ENCODE measurements at places on chromosomes 16 and 17. TPM values are rescaled to one million over a fixed set of nuclear protein-coding genes. Genes with fewer than 3 reads are reported as not detected.

DNA sequence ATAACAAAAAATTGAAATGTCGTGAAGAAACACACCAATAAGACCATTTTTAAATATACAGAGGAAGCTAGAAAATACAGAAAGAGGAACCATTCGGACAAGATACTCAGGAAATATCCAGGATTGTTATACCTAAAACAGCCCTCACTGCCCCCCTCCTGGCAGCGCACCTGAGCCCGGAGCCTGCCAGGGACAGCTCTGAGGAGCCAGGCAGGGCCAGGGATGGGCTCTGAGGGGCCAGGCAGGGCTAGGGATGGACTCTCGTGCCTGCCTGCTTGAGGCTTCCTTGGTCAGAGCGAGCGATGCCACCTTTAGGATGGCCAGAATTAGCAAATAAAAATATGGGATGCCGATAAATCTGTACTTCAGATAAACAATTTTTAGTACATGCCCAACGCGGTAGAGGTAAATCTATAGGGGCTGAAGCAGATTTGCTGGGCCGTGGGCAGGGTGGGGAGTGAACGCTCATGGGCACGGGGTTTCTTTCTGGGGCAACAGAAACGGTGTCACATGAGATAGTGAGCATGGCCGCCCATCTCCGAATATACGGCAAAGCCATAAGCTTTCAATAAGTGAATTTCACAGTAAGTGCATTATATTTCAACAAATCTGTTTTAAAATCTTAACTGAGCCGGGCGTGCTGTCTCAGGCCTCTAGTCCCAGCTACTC, 18.2 kb upstream of the CSNK1D start:
- no peak for DNase-seq

GRCh38 chr16:67128887-67129286, 19.1 kb downstream of the PHAF1 start:
- DNase-seq: no peak

- no peak for DNase-seq
These were observed 20.8 kb upstream of the PEMT start for GRCh38 chr17:17612085-17613022.

DNA sequence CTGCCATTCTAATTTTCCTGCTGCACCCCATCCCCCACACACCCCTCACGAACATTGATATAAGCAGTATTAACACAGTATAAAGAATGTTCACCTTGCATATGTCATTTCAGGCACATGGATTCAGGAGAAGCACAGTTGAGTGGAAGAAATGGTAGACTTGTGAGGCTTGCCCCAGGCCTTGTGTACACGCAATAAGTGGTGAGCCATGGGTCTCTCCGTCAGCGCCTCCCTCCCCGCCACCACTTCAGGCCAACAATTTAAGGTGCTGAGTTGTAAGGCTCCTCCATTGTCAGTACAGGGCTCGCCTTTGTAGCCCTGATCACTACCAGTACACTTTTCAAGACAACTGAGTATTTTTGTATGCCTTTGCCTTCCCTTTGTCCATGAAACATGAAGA, 12.2 kb upstream of the CLEC18C start:
- no peak for DNase-seq

GRCh38 chr16:87627542-87628245, 25.4 kb downstream of the JPH3 start:
- no peak for DNase-seq

- DNase-seq: no peak
These were observed 13.6 kb upstream of the CCL8 start for GRCh38 chr17:34305606-34306005.

Gene SHCBP1
- total RNA-seq: 2.0 TPM

GRCh38 chr16:48919791-48920190, 309.8 kb upstream of the N4BP1 start:
- no peak for DNase-seq

Gene TOX3
- not detected for total RNA-seq

- no peak for DNase-seq
These were observed 202.2 kb upstream of the CHMP6 start for GRCh38 chr17:80789356-80789902.

- no peak for DNase-seq
These were observed 15.5 kb upstream of the SPACA3 start for GRCh38 chr17:32976131-32976530.

GRCh38 chr17:63295839-63296590, 150.1 kb downstream of the CYB561 start:
- DNase-seq: no peak

DNA sequence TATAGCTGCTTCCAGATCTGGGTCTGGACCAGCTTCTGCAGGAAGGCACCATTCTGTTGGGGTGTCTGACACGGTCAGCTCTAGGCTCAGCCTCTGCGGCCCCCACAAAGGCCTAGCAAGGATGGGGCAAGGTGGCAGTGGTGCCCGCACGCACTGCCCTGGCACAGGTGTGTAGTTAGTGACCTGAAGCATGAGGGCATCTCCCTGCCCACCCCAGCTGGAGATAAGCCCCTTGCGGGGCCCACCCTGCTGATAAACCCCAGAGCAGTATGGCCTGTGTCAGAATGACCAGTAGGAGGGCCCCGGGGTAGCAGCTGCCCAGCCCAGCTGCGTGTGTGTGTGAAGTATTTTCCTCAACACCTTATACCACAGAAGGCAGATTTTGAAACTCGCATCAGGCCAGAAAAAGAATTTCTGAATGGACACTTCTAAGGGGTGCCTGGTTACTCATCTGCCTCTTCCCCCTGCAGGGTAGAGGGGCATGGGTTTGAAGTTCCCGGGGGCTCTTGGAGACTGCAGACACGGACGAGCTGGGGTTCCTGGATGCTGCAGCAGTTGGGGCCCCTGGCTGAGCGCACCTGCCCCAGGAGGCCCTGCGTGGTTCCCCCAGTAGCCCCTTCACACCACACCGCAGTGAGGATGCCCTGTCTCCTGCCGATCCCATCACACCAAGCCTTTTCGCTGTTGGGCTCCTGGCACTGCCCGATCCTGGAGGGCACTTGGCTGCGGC, 4.5 kb downstream of the ARHGDIA start:
- no peak for DNase-seq

GRCh38 chr16:11210260-11210659, 45.7 kb downstream of the SOCS1 start:
- no peak for DNase-seq

DNA sequence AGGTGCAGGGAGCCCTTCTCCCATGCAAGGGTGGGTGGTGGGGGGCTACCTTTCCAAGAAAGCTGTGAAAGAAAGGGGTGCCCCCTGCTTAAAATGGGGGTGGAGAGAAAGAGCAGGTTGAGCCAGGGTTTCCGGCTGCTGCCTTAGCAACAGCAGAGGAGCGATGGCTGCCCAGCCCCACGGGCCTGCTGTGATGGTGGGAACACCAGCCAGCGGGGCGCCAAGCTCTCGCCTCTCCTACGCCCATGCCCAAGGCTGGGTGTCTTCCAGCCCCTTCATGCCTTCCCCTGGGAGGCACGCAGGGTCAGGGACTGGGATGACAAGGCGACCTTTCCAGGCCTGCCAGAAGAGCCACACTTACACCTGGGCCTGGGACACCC, 3.0 kb downstream of the FMNL1 start:
- DNase-seq: no peak

GRCh38 chr16:31696968-31697743, 169.5 kb downstream of the AHSP start:
- no peak for DNase-seq

Gene ALOX12B
- total RNA-seq: 1.4 TPM

DNA sequence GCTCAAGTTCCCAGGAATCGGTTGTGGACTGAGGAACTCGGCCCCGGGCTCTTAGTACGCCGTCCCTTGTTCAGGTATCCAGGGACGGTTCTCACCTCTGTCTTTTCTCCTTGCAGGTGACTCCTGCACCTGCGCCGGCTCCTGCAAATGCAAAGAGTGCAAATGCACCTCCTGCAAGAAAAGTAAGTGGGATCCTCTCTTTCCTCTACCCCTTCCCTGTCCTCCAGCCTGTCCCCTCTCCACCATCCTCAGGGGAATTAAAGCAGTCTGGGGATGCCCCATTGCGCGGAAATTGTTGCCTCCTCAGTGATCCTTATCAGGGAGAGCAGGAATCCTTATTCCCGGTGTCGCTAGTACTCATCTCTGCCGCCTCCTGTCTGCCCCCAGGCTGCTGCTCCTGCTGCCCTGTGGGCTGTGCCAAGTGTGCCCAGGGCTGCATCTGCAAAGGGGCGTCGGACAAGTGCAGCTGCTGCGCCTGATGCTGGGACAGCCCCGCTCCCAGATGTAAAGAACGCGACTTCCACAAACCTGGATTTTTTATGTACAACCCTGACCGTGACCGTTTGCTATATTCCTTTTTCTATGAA, 585 bp downstream of the MT2A start:
- DNase-seq: no peak

DNA sequence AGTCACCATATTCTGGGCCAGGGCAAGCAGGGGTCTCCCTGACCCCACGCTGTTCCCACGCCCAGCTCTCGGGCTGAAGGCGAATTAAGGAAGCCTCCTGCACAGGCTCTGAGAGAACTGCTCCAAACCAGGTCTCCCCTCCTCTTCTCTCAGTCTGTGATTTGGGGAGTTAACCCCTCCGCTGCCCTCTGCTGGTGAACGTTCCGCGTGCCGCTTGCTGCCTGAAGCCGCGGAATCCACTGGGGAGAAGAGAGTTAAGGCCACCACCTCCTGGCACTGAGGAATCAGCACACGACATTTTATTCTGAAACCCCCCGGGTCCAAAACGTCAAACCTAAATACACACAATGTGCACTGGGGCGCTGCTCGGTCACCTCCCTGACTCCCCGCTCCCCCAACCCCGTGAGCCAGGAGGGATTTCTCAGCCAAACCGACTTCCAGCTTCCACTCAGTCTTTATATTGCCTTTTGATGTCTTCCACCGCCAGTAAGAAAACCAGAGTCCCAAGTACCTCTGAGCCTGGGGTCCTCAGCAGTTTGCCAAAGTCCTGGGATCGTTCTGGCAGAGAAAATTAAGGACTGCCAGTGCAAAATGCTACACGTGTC, 54.4 kb upstream of the RCVRN start:
- DNase-seq: no peak

DNA sequence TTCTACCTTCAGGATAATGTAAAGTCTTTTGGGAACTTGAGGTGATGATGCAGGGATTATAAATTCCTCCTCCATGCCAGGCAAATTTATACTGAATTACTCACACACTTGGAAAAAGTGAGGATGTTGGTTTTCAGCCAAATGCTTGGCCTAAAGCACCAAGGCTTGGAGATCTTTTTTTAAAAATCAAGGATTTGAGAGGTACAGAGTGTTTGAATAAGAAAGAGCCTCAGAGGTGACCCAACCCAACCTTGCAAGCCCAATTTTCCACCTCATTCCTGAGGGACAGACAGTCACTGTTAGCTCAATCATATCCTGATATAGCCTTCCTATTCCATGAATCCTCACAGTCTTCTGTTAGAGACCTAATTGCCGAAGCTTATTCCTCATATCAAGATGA, 14.0 kb downstream of the GRIN2A start:
- DNase-seq: no peak

GRCh38 chr17:78014646-78015045, 56.1 kb downstream of the TNRC6C start:
- DNase-seq: no peak

DNA sequence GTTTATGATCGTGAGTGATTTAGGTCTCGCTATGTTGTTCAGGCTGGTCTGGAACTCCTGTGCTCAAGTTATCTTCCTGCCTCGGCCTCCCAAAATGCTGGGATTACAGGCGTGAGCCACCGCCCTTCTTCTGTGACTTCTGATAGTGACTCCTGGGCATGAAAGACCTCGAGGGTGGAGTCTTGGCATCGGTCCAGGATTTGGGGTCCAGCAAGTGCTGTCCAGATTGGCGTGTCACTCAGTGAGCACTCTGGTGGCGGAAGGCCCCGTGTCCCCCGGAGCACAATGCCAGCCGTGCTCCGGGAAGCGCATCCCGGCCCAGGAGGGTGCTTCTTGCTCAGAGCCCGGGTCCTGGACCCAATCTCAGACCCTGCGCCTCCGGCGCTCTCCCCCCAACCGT, 6.8 kb downstream of the OR1F1 start:
- no peak for DNase-seq

Gene C16orf82
- total RNA-seq: not detected

Gene CUEDC1
- total RNA-seq: not detected

DNA sequence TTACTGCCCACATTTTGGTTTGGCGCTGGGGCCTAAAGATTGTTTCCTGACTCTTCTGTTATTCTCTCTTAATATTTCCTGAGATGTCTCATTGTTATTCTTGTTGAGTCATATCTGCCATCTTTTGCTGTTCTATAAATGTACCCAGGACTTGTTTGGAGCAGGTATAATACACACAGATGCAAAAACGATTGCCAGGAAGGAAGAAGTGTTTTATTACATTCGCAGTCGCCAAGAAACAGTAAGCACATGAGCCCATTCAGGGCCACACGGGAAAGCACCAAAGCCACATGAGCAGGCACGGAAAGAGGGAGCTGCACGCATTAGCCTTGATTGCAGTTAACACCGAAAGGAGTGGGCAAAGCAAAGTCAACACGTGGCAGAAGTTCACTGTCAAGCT, 70.2 kb downstream of the ARHGAP44 start:
- no peak for DNase-seq

DNA sequence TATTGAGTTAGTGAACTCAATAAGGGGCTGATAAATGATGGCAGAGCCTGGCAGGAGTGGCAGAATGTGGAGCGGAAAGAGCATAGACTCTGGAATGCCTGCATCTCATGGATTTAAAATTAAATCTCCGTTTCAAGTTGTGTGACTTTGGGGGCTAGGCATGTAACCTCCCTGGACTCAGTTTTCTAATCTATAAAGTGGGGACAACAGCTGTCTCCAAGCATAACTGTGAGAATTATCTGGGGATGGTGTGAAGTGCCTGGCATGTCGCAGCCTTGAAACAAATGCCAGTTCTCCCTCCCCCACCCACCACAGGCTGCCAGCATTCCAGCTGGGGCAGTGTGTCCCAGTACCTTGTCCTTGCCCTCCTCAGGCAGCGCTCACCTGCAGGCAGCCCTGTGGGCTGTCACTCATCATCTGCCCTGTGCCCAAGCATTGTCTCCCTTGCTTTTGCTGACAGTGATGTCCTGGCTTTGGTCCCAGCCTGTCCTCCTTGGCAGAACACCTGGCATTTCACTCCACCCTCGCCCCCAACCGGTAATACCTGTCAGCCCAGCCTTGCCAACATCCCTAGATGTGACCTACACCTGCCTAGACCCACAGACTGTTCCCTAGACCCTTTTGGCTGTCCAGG, 129.6 kb downstream of the MRM1 start:
- no peak for DNase-seq

DNA sequence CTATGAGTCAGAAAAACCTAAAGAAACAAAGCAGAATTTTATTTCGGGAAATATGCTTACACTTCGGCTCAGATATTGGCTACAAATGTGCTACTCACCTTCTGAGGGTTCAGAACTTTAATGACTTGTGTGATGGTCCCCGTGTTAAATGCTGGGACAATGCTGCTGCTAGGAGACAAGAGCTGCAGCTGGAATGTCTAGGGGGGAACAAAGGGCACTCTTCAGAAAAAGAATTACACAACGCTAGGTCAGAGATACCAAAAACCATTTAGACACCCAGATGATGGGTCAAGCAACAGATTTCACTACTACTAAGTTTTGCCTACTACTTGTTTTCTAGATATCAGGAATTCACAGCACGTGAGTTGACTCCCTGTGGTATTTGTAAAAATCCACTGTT, 10.0 kb upstream of the PHLPP2 start:
- DNase-seq: no peak

GRCh38 chr17:81931189-81931556, 3.6 kb upstream of the MAFG start:
- DNase-seq: no peak

Gene SLC47A1
- 0.11 TPM for total RNA-seq

All from activated B cell treated with CpG ODN at 0.5 μM for 24 hours (primary cell).